GF-D8 (cell line): ENCODE measurements at places on chromosomes 2 and 18.

GRCh38 chr2:8431446-8432125 is 250.3 kb upstream of the ID2 start:
- DNase-seq: no peak

DNA sequence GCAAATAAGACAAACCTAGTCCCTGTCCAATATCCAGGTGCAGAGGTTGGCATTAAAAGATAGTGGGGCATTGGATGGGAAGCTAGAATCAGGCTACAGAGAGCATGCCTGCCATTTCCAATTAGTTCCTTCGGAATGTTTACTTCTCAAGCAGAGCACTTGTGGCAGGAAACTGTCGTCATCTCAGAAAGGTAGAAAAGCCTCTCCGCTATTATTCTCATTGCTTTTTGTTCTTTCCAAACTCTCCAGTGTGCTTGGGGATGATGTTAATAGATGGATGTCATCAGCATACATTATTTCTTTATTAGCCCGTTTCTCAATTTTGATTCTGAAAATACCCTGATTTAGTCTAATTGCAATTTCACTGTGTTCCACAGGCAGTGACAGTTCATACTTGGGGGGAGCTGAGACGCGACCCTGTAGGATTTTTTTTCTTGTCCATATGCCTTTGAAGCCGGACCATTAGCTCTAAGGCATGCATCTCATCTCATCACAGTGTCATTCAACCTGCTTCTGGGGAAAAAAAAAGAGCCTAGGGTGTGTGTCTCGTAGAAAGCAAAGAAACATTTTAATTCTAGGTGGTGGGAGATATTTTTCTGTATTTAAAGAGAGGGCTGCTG is 7.7 kb downstream of the ASB18 start:
- no peak for DNase-seq

DNA sequence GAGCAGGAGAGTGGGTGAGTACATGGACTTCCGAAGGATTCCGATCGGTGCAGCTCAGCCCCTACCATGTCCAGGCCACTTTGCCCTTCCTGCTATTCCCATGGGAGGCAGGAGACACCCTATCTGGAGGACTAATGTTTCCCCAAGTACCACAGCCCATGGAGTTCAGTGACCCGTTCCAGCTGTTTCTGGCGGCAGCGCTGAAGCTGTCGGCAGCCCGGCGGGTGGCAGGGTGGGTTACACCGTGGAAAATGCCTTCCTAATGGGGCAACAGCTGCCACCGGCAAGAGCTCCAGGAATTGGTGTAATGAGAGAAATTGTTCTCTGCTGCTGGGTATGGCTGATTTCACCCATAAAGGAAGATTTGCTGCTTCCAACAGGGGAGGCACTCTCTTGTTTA is 98.3 kb downstream of the MYCN start:
- no peak for DNase-seq

- no peak for DNase-seq
Measured at GRCh38 chr2:231929961-231930592, 3.9 kb upstream of the NPPC start.

- peak; percentile 80 for DNase-seq
Measured at GRCh38 chr2:121699421-121700333, 37.0 kb downstream of the NIFK start.

DNA sequence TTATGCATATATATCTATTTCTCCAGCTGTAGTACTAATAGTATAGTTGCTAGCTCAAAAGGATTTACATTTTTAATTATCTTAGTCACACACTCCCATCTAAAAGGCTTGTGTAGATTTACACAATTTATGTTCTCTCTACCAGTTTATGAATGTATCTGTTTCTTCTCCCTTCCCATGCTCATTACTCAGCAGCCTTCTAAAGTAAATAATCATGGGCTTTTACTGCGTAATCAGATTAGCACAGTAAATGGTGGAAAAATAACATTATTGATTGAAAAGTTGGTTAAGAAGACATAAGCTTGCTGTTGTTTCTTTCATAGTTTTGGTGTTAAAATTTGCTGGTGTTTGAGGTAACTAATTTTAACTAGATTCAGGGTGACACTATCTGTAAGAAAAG is 81.8 kb downstream of the PTPN4 start:
- DNase-seq: no peak

DNA sequence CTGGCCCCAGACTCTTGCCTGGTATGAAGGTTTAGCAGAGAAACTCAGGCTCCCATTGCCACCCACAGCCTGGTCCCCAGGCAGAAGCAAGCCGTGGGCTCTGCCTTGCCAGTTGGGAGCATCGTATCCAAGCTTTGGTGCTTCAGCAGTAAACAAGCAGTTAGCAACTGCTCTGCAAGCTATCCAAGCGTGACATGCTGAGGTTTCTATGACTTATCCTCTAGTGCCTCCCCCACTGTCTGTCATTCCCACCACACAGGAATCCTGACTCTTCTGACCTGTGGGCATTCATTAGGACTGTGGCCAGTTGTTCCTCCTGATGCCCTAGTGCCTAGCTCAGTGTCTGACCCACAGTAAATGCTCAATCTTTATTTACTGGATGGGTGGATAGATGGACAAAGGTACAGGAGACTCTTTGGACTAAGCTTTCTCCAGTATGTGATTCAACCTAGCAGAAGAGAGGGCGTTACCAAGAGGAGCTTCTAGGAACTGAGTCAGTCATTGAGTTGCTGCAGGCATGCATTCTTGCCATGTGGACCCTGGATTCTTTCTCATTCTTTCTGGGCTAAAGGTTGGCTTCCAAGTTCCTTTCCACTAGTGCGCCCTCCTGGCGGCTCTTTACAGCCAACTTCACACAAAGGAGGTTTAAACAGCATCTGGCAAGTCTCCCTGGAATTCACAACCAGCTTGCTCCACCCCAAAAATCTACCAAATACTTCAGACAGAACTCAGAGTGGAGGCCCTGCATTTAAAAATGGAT is 40.6 kb upstream of the MRPL19 start:
- no peak for DNase-seq

- no peak for DNase-seq
Measured at GRCh38 chr18:58054041-58054781, 10.2 kb downstream of the NEDD4L start.

DNA sequence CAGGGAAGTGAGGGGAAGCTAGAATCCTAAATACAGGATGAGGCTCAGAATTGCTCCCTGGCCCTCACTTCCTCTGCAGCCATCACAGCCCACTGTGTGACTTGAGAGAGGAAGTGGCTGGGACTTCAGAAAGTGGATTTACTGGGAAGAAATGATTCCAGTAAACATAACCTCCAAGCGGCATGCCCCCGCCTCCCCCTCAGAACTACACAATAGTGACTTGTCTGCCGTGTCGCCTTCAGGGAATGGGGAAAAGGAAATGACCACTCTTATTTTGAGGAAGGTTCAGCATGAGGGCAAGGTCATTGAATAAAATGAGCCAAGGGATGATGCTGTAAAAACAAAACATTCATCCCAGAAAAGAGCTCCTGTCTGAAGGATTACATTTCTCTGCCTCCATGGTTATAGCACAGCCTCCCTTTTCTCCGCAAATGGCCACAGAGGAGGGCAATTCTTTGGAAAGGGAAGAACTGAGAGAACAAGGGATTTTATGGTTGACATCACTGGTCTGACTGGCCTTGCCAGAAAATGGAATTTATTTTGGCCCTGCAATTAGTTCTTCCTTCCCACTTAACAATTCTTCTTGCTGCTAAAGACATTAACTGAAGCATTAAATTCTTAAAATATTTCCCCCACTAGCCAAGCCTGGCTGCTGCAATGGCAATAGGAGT is 78.9 kb upstream of the DAPL1 start:
- DNase-seq: no peak

- no peak for DNase-seq
Measured at GRCh38 chr18:44789710-44790109, 109.0 kb downstream of the SETBP1 start.

DNA sequence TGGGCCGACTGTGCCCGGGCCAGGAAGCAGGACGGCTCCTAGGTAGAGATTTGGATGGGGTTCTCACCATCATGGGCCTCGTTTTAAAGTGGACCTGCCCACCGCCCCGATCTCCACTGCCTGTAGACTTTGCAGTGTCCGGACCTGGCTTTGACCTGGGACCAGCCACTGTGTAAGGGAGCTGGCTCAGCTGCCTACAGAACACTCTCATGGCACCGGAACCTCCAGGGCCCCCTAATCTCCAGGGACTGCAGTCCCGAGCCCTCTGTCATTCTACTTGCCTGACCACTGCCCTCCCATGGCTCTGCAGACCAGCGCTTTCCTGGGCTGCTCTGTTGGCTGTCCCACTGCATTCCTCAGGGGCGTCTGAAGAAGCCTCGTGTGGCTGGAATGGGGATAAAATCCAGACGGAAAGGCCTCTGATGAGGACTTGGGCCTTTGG is 120.8 kb downstream of the GLI2 start:
- DNase-seq: no peak

- DNase-seq: no peak
Measured at GRCh38 chr2:208984376-208985090, 439.3 kb upstream of the MAP2 start.

DNA sequence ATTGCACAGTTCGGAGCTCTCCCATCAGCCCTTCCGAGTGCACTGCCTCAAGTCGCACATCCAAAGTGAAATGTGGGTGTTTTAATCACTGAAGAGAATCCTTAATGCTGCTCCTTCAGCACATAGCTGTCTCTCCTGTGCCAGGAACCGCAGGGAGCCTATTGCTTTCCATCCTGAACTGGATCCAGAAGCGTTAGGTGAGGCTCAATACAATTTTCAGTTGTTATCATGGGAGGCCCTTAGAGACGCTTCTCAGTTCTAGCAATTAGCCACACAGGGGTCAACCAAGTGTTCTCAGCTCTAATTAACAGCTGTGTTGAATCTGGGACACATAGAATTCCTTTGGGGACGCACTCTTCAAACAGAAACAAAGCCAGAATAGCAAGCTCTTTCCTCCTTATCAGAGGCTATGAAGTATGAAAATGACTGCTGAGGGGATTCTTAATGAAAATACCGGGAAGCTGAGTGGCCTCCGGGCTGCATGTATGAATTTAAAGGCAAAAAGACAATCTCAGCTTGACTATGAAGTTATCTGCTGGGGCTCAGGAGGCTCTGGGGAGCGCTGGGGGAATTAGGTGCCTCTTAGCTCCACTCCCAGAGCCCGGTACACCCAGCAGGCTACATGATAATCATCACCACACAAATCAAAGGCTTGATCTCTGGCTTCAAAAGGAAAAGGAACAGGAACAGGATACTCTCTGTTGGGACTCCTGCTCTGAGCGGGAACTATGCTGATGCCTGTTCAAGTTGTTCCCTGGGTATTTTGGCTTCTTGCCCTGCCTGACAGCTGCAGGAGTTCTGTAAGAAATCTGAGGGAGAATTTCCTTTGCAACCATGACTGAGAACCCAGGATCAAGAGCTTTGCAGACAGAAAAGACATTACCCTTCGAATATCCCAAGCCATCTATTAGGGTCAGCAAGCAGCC is 55.4 kb upstream of the NCOA1 start:
- DNase-seq: no peak

- no peak for DNase-seq
Measured at GRCh38 chr2:54420524-54421172, 35.5 kb upstream of the SPTBN1 start.

DNA sequence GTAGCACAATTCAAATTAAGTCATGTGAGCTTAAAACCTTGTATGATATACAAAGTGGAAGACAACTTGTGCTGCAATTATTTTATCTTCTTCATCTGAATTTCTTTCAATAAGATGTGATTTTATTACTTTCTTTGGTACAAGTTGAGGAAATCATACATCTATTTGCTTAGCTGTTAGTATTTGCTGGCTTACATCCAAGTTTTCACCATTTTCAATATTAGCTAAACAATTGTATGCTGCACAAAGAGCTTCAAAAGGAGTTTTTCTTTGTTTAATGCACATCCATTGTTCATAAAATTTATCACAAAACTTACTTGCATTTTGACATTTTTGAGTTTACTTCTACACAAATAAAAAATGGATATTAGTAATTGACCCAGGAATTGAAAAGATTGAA is 40.9 kb downstream of the SCN9A start:
- DNase-seq: no peak

DNA sequence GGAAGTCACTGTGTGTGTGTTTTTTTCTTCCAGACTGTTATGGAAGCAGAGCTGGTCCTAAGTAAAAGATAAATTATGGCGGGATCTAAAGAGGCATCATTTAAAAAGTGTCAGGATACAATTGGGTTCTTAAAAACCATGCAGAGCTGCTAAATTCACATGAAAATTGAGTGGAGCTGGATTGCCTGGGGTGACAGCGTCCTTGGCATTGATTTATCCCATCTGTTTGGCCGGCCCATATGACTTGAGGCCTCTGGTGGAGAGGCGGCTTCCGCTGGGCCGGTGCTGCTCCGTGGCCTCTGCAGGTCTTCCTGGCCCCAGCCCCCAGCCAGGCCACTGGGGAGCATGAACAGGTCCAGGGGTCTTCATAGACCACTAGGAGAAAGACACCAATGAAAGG is 165.5 kb downstream of the GLI2 start:
- no peak for DNase-seq

DNA sequence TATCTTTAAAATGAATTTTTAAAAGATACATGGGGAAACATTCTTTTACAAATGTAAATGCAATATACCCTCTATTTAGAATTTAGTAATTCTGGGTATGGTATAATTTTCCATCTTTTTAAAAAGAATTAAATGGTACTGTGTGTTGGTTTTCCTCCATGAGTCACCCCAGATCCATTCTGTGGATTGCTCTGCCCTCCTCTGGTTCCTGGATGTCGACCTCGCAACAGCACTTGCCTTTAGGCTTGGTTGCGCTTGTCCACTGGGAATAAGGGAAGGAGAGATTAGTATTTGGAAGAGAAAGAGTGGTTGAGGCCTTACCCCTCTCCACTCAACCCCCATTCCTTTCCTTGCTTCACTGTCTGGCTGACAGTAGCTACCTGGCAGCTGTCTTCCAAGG is 90.4 kb downstream of the FTCDNL1 start:
- no peak for DNase-seq

DNA sequence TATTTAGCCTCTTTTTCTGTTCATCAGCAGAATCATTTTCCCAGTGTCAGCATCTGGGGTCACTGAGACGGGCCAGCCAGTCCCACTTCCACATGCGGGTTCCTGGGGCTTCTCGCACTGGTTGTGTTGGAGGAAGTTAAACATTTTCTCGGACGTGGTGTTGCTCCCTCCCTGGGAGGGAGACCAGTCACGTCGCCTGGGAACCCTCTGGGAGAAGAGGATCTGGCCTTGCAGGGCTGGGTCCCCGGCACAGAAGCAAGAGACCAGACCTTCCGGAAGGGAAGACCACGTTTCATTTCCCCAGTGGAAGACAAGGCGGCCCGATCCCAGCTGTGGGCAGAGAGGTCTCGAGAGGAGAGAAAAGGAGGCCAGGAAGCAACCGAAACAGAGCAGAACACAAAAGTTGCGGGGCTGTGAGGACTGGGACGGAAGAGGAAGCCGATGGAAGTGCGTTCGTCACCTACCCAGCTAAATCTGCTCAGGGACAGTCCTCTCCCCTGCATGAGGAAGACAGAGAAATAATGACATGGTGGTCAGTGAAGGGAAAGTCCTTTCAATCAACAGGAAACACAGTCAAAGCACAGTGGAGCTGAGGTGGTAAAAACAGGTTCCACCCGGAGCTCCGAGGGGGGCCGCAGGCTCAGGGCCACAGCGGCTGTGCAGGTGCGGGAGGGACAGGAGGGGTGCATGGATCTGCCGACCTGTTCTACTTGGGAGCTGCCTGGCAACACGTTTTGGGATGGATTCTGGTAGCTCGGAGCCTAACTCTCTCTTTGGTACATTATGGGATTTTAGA is 144.4 kb downstream of the MBP start:
- DNase-seq: no peak

GRCh38 chr2:21038403-21039073 is 5.3 kb downstream of the APOB start:
- no peak for DNase-seq
